ENCODE measurements at places on chromosomes 3 and 15.

- DNase-seq: no peak
These were observed 200.3 kb downstream of the SHOX2 start for GRCh38 chr3:157905885-157906284.

GRCh38 chr3:89572261-89572660 lies 464.8 kb downstream of the EPHA3 start:
- DNase-seq: no peak

- no peak for DNase-seq
These were observed 98.9 kb downstream of the NR1D2 start for GRCh38 chr3:24043985-24044384.

DNA sequence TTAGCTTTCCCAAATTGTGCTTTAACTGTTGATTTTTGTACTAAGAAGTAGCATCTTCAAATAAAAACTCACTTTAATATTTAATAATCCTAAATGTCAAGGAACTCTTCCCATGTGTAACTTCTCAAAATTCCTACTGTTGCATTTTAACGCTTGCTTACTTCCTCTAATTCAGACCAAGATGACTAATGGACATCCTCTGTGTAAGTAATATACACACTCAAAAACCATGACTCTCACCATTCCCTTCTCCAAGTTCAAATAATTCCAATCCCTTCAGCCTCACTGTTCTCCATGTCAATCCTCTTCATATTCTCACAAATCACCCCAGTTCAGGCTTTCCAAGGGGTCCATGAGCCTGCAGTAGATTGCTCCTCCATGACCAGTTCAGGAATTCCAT lies 13.0 kb downstream of the MRPL46 start:
- no peak for DNase-seq

- no peak for DNase-seq
These were observed 69.1 kb upstream of the CACNA2D3 start for GRCh38 chr3:54053211-54053610.

- DNase-seq: no peak
These were observed 75.4 kb downstream of the PFN2 start for GRCh38 chr3:149895339-149895738.

DNA sequence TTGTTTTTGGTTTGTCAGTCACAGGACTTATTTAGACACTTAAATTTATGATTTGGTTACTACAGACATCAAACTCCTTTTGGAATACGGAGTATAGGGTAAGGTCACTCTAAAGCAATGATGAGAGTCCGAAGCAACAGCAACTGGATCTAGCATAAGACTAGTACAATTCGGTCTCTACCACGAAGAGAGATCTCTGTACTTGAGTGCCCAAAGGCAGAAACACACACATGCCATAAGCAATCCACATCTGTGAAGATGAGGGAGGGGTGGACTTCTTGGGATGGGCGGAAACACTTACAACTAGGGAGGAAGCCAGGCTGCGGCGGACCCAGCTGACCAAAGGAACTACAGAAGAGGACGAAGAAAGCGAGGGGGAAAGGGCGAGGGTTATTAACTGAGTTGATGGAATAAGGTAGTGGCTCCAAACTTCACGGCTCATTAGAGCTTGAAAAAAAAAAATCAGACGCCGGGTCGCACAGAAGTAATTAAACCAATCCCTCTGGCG lies 595 bp downstream of the DPH6 start:
- DNase-seq: no peak
